ENCODE measurements at places on chromosomes 1 and 21.

DNA sequence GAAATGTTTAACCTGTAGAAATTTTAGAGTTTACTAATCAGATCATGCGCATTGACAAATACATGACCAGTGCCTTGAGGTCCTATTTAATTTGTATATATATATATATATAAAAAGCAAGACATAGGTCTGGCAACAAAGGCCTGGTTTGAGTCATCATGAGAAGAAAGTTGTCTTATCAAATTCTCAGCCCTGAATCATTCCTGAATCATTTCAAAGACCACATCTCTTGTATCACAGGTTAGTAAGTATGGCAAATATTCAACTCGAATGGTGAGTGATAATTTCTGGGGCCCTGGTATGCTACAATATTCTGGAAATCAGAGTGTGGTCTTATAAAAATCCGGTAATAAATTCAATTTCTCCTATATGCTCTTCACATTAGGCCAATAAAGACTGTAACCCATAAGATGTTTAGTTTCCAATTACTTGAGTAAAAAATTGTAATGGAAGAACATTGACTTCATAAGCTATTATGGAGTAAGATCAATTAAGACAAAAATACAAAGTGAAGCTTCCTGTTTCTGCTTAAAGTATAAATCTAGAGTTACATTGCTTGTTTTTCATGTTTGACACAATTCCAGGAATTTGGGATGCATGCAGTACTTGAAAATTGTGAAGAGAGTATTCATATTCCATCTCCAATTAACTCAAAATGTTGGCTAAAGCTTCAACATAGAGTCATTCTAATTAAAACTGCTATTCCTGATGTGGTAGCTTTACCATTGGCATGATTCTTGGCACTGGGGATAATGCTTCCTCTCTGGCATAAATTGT lies 309.4 kb downstream of the BRINP3 start:
- DNase-seq = no peak

DNA sequence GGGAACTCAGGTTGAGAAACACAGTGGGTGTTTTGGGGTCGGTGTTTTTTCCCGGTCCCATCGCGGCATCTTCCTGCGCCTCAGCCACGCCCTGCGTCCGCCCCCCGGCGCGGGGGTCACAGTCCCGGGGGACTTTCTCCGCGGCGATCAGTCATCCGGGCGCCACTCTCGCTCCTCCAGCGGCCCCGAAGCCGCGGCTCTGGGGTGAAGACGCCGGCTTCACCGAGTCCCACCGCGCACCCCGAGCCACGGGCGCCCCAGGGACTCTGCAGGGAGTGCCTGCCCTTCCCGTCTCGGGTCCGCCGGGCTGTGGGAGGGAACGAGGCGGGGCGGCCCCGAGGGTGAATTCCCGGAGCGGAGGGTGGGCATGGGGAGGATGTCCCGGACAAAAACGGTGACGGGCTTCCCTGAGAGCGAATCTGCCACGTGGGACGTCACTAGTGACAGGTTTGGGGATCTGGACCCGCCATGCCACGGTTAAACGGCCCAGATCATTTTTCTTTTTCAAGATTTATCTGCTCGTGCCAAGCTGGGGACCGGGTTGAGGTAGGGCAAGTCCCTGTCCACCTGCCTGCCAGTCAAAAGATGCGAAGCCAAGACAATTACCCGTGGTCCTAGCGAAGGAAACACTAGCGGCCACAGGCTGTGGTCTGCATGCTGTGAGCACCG lies 717 bp upstream of the BATF3 start:
- DNase-seq = peak; percentile 51

DNA sequence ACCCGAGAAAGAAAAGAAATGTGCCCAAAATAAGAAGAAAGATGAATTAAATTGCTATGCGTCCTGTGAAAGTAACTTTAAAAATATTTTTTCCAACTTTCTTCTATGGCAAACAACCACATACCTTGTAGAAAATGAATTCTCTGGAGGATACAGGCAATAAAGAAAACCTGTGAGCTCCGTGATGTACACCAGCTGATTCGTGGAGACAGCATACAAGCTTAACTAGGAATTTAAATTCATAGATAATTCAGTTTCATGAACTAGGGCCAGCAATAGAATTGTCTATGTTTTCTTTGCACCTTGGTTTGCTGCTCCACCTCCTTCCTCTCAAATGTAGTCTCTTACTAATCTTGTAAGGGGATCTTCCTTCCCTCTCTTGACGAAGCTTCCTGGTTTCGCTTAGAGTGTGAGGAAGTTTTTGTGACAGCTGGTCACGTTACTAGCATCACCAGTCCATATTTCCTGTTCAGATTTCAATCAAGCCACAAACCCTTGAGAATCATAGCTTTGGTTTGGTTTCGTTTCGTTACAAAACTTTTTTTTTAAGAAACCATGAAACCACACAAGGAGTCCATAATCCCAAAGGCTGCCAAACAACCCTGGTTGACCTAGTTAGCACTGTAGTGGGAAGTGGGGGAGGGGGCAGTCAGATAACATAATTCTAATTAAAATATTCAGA lies 35.8 kb downstream of the GREM2 start:
- peak; percentile 40 for DNase-seq

GRCh38 chr1:168964478-168964877 lies 142.0 kb upstream of the ATP1B1 start:
- DNase-seq = no peak

- DNase-seq = no peak
Observed at GRCh38 chr1:27547220-27548116, 56.5 kb downstream of the AHDC1 start.

DNA sequence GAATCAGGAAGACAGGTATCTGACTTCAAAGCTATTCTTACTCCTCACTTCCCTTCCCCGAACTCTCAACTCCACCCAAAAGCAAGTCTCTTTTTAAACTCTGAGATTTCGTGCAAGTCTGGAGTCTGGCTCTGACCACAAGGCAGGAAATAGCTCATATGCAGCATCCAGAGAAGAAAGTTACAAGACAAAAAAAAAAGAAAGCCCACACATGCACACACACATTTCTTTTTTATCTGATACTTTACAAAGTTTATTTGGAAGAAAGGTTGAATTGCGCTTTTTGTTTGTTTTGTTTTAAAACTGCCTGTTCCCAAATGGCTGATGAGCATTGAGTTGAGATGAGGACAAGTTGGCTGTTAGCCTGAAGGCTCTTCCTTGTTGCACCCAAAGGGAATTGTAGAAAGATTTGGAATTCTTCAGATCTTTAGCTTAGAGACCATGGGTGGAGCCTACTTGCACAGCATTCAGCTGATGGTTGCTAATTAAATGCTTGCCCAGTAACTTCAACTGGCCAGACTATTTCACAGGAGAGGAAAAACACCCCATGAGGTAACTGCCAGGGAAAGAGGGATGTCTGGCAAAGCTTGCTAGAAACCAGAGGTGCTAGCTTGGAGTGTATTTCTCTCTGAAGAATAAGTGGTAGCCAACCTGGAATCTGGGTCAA lies 490.3 kb downstream of the TTLL7 start:
- DNase-seq = peak; percentile 64

DNA sequence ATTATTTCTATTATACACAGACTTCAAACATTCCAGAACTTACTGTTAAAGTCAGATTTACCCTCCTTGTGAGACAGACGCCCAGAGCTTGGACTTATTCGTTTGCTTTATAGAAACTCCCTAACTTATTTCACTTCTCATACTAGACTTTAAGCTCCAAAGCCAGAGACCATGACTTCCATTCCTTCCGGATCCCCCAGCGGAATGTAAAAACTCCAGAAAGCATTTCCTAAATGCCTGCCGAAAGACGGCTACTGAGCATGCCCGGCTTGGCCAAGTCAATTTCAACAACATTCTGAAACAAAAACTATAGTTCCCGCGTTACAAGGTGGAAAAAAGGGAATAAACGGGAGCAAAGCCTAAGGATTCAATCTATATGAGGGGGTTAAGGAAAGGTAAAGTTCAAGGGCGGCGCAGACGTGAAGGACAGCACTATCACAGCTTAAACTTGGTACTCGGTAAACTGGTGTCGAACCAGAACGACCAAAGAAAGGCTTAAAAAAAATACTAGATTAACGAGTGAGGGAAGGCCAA lies 1.1 kb downstream of the USP48 start:
- DNase-seq = no peak

DNA sequence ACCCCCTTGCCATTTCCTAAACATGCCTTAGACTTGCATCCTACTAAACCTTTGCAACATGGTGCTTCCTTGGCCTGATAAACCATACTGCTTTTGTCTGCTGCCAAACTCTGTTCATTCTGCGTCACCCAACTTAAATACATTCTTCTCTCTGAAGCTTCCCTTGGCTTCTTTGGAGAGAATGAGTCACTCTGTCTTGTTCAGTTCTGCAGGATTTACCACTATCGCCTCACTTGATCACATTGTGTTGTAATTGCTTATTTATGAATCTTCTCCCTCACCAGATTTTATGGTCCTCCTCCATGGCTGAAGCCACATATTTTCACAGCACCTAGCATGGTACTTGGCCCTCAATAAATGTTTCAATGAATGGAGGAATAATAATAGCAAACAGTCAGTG lies 21.7 kb upstream of the TUT4 start:
- DNase-seq = no peak

GRCh38 chr1:80779275-80779674 lies 1021.5 kb upstream of the ADGRL2 start:
- no peak for DNase-seq

- DNase-seq = no peak
Observed at GRCh38 chr21:28993293-28993629, 584 bp upstream of the LTN1 start.

- DNase-seq = no peak
Observed at GRCh38 chr1:36882536-36883285, 151.6 kb downstream of the GRIK3 start.

- DNase-seq = no peak
Observed at GRCh38 chr1:221343136-221343535, 398.8 kb downstream of the DUSP10 start.

DNA sequence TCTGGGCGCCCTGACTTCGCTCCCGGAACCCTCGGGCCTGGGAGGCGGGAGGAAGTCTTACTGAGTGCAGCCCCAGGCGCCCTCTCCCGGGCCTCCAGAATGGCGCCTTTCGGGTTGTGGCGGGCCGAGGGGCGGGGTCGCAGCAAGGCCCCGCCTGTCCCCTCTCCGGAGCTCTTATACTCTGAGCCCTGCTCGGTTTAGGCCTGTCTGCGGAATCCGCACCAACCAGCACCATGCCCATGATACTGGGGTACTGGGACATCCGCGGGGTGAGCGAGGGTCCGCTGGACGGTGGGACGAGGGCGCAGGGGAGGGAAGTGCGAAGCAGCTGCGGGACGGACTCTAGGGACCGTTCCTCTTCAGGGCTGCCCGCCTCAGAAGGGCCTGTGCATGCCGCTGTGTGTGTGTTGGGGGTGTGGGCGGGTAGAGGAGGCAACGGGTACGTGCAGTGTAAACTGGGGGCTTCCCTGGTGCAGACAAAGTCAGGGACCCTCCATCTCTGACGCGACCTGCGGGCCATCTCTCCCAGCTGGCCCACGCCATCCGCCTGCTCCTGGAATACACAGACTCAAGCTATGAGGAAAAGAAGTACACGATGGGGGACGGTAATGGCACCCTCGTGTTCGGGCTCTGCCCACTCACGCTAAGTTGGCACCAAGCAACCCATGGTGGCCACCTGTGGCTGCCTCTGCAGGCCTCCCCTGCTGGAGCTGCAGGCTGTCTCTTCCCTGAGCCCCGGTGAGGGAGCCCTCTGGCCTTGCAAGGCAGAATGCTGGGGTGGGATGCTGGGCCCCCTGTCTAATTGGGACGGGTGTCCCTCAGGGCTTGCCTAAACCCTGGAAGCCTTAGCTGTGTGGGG lies at the start of gene GSTM1:
TSS of gene GSTM1 (plus strand) at position 177 of the 859 bp plus-strand sequence. CDS start at position 234, 57 bp downstream.
- DNase-seq = no peak

DNA sequence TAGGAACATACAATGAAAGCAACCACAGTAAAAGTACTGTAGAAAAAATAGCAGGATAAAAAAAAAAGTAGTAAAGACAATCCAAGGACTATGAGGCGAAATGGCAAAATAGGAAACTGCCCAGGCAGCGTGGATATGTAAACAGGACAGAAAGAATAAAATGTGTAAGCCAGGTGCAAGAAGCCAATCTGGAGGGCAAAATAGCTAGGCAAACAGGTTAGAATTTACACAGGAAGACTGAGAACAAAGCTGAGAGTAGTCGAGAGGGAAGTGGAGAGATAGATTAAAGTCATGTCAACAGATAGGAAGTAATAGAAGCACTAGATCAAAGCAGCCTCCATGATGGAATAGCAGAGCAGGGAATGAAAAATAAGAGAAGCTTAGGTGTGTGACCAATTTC lies 124.2 kb upstream of the B3GALT2 start:
- no peak for DNase-seq

GRCh38 chr21:42406866-42407265 lies 3.2 kb downstream of the UBASH3A start:
- DNase-seq = no peak

DNA sequence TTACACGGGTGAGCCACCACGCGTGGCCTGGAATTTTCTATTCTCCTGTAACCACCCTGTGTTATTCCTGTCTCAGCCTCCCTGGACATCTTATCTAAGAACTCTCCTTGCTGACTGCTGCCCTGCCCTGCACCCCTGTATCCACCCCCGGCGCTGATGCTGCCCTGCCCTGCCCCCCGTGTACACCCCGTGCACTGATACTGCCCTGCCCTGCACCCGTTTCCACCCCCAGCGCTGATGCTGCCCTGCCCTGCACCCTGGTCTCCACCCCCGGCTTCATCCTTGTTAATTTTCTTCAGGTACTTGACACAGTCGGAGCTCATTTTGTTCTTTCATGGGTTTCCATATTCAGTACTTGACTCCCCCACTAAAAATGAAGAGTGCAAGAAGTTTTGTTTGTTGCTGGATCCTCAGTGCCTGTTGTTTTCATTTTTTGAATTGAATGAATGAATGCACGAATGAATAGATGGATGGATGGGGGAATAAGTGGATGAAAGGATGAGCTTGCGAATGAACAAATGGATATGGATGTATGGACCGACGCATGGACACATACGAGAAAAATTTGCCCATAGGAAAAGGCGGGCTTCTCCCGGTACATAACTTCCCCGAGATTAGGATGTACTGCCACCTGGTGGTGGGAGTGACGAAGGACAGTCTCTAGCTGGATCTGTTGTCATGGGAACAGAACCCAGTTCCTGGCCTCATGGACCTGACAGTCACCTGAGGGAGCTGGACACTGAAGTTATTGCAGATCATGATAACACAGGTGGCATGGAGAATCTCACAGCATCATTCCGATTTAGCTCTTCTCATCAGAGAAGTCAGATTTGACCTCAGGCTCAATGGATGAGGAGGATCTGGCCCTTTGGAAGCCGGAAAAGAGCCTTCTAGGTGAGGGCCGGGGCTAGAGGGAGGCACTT lies 14.9 kb downstream of the AADACL4 start:
- DNase-seq = peak; percentile 79

- no peak for DNase-seq
Observed at GRCh38 chr21:14838400-14838799, 226.4 kb downstream of the NRIP1 start.

- no peak for DNase-seq
Observed at GRCh38 chr1:181849071-181849470, 212.4 kb downstream of the ZNF648 start.

GRCh38 chr1:8752921-8753713 lies 64.3 kb downstream of the RERE start:
- no peak for DNase-seq

DNA sequence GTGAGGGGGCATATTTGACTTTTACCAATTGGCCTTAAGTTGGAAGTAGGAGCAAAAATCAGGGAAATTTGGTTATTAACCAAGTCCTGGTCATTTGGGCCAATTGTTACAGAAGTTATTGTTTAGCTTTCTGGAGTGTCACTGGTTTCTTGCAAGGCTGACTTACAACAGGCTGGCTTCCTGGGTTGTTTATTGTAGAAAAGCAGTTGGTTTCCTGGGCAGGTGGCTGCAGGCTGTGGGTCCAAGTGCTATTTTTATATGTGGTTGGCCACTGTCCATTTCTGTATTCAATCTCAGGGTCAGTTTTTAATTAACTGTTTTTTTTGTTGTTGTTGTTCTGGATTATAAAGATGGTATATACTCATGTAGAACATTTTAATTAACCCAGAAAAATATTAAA lies 174.1 kb downstream of the KCNJ6 start:
- no peak for DNase-seq
